OCI-LY7 (cell line): ENCODE measurements at places on chromosomes 3 and 15.

DNA sequence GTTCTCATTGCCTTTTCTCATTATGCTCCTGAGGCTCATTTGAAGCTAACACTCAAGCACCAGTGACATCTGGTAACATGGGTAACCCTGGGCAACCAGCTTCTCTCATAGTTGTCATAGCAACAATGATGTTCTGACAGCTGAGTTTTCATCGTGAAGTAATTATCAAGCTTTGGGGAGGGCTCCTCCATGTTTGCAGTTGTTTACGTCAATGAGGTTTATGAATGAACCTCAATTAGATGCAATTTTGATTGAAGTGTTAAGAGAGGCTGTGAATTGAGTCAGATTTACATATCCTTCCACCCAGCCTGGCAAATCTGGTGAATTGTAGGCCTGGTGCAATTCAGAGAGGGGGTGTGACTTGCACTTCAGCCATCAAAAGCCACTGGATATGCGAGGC is 119.3 kb upstream of the CHD2 start:
- DNase-seq = no peak

- DNase-seq = no peak
Observed at GRCh38 chr3:179098388-179099077, 26.9 kb upstream of the ZMAT3 start.

DNA sequence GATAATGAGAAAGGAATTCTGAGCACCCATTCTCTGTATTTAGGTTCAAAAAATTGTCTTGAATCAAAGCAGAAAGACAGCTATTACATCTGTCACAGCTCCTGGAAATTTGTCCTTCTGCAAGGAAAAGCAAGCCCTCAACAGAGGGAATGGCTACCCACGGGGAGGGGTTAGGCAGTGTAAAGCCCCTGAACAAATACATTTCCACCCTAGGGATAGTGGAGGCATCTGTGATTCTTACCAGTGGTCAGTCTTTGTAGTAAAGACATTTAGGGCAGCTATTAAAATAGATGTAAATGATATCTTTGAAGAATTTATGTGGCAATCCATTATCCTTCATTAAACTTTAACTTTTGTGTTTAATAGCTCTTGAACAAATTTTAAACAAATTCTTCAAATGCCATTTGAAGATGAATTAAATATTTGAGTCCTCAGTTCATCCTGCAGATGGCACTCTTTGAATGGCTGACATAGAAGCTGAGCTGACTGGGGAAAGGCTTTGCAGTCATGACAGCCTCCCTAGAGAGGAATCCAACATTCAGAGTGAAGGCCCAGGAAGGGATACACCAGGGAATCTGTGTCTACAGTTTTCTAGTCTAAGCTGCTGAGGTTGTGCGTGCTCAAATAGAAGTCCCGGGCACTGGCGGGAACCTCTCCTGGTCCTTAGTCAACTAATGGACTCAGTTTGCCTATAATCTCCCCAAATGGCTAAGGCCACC is 359.7 kb upstream of the ROPN1 start:
- DNase-seq = peak; percentile 8

GRCh38 chr3:50261505-50261904 is 7.4 kb upstream of the SEMA3B start:
- DNase-seq = no peak

DNA sequence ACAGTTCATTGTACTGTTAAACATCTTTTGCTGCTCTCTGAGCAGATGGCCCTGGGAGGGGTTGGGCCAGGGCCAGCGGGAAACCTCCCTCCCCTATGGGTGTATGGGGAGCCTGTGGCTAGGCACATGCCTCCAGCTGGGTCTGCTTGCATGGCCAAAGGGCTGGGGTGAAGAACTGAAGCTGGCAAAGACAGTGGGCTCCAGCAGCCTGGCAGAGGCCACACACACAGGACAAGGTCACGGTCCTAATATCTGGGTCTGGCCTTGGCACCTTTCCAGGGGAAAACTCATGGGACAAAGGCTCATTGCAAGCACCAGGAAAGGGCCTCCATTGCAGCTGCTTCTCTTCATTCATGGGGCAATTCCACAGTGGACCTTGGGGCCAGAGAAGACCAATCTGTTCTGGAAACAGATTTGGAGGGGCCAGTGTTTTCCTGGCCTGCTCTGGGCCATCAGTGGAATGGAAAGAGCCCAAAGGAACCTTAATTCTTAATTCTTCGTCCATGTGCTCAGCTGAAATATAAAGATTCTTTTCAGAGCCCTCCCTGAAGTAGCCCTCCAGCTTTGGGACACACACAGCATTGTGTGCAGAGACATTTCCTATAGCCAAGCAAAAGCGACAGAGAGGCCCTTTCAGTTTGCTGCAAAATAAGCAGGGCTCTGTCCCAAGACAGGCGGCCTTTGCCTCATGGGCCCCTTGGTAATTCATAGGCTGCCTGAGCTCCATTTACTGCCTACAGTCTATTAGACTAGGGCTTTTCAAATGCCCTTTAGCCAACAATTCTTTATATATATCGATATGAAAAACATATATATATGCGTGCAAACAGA is 11.3 kb upstream of the LIMD1 start:
- DNase-seq = no peak

- DNase-seq = no peak
Observed at GRCh38 chr3:43023746-43024145, 44.6 kb downstream of the GASK1A start.

DNA sequence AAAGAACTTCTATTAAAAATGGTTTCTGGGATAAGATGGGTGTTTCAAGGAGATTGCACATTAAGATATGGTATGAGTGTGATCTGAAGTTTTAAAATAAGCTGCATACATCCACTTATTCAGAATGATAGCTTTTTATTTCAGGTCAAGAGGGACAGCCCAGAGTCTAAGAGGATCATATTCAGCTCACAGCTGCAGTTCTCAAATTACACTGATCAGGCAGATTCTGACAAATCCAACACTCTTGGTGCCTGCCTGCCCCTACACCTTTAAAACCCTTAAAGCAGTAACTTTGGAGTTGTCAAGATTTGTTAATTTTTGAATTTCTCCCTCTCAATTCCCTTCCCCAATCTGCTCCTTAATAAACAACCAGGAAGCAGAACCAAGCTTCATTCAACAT is 9.1 kb upstream of the TMEM87A start:
- no peak for DNase-seq

DNA sequence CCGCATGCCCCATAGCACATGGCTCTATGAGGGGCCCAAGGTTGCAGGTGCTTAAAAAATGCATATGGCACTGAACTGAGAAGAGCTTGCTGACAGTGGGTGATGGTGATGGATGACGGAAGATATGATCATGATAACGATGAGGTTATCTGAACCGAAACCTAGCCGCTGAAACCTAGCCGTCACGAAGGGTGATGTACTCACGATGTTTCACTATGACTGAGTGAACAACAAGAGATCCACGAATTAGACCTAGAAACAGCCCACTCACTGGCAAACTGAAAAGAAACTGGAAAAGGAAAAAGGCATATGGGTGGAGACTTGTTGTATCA is 57.6 kb upstream of the BCL6 start:
- DNase-seq = no peak

GRCh38 chr3:196603683-196604082 is 35.2 kb downstream of the FBXO45 start:
- DNase-seq = no peak

DNA sequence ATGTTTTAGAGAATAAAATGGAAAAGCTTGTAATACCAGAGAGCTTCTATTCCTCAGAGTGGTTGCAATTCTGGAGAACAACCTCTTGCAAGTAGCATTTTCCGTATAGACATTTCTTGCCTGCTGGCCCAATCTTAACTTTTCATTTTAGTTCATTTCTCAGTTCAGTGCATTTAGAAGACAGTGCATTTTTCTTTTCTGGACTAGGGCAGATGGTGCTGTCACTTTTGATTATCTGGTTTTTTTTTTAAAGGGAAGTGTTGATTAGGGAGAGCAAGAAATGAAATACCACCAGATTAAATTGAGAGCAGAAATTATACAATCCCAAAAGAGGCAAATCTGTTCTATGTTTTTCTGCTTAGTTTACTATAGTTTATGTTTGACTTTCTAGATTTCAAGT is 172.7 kb downstream of the GHSR start:
- DNase-seq = no peak

GRCh38 chr15:52277575-52277974 is 18.0 kb downstream of the MYO5C start:
- no peak for DNase-seq

GRCh38 chr15:80433836-80434235 is 29.7 kb downstream of the ARNT2 start:
- DNase-seq = no peak

DNA sequence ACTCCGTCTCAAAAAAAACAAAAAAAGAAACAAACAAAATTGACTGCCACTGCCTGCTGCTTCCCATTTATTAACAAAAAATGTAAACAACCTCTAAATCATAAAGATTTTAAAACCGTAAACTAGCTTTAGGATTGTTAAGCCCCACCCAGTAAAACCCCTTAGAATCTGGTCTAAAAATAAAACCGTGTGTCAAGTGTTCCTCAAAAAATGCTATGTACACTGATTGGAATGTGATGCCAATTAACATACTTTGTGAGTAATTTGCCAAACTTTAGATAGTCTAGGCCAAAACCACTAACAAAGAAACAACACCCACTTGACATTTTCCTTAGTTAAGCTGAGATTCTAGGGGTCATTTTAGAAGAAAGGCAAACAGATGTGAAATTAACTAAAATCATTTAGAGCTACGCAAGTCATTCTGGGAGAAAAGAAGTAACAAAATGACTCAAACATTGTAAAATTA is 5.3 kb downstream of the RAF1 start:
- no peak for DNase-seq

DNA sequence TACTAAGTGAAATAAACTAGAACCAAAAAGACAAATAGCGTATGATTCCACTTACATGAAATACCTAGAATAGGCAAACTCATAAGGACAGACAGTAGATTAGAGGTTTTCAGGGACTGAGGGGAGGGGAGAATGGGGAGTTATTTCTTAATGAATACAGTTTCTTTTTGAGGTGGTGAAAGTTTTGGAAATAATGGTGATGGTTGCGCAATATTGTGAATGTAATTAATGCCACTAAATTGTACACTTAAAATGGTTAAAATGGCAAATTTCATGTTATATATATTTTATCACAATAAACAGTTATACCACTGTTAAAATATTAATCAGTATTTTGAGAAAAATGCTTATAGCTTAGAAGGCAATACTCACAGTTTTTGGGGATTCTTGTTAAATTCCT is 11.0 kb downstream of the UBE2E1 start:
- no peak for DNase-seq

- DNase-seq = no peak
Observed at GRCh38 chr3:47872916-47873315, 70.0 kb downstream of the DHX30 start.

- DNase-seq = peak; percentile 49
Observed at GRCh38 chr15:63483521-63484371, 20.6 kb upstream of the USP3 start.

DNA sequence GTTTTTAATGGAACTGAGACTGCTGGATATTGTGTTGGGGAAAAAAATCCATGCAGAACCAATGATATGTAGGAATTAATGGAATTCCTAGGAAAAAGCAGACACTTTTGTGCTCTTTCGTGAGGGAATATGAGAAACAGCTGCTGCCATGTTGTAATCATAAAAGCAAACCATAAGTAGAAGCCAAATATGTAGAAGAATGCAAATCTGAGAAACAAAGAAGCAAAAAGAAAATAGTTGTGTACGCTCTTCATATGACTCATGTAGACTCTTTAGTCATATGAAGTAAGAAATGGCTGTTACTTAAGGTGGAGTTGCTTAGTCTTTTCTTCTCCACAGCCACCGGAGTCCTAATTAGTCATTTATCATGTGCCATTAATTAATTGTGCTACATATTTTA is 298.6 kb upstream of the ZNF717 start:
- no peak for DNase-seq

DNA sequence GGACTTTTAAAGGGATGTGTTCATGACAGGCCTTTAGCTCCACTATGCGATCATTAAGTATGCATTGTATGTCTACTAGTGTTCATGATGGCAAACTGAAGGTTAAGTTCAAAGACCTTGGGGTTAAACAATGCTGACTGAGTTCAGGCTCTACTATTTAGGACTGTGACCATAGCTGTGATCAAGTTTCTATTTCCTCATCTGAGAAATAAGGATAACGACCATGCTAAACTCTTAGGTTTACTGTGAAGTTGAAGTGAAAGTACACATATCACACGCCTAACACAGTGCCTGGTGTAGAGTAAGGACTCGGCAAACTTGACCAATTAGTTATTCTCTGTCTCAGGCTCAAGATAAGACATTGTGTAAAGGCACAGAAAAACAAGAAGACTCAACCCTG is 243.2 kb downstream of the MBNL1 start:
- DNase-seq = no peak

GRCh38 chr3:130276203-130276803 is 69.2 kb upstream of the COL6A5 start:
- DNase-seq = peak; percentile 58

DNA sequence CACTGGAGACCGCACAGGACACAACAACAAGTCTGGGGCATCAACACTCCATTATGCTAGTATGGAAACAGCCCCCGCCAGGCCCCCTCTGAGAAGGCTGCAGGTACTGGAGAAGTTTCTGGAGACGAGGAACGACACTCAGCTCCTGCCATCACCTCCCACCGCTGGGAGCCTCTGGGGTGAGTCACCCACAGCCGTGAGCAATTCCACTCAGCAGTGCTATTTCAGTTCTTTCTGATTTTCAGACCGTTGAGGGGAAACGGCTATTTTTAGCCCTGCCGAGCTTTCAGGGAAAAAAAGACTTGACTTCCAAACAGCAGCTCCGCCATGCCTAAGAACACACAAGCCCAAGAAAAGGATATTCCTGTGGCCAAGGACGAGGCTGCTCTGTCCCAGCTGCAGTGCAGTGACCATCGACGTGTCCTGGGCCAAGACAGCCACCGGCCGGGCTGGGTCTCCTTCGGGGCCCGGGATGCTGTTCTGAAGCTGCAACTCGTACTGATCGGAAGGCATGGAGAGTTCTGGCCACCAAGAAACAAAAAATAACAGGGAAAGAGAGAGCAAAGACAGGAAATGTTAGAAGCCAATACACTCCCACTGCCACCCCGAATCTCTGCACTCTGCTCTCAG is 40.8 kb downstream of the NUP210 start:
- no peak for DNase-seq

GRCh38 chr3:10977892-10978510 is 14.5 kb upstream of the SLC6A1 start:
- DNase-seq = no peak

- peak; percentile 88 for DNase-seq
Observed at GRCh38 chr3:170056710-170057454, 19.1 kb downstream of the GPR160 start.

GRCh38 chr3:148074946-148075345 is 622.8 kb upstream of the AGTR1 start:
- DNase-seq = no peak

DNA sequence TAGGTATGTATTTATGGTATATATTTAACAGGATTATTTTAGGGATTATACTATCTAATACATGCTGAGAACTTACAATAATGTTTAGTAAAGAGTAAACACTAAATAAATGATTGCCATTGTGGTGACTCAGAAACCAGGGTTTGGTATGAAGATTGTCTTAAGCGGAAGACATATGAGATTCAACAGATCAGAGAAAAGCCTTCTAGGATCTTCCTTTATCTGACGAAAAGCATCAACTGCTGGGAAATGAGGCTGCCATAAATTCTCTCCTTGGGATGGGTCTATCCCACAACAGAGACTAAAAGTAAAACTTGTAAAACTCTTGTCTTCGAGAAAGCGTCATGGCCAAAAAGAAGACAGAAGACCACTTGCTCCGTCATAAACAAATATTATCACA is 1352.2 kb upstream of the EPHA6 start:
- no peak for DNase-seq

- DNase-seq = no peak
Observed at GRCh38 chr3:115808244-115808643, 184.9 kb downstream of the GAP43 start.
